Glomerular endothelial cell (primary cell): ENCODE measurements at places on chromosomes 4 and X. TPM values are rescaled to one million over a fixed set of nuclear protein-coding genes. Genes with fewer than 3 reads are reported as not detected.

The TMEM165 gene
- 151 and 228 TPM in 2 replicates for total RNA-seq

The BBS7 gene
- total RNA-seq: 11.1 and 21.4 TPM in 2 replicates

The CPZ gene
- 0.64 TPM in 1 of 2 replicates, not detected in the other for total RNA-seq

The STS gene
- 8.9 and 11.9 TPM in 2 replicates for total RNA-seq

DNA sequence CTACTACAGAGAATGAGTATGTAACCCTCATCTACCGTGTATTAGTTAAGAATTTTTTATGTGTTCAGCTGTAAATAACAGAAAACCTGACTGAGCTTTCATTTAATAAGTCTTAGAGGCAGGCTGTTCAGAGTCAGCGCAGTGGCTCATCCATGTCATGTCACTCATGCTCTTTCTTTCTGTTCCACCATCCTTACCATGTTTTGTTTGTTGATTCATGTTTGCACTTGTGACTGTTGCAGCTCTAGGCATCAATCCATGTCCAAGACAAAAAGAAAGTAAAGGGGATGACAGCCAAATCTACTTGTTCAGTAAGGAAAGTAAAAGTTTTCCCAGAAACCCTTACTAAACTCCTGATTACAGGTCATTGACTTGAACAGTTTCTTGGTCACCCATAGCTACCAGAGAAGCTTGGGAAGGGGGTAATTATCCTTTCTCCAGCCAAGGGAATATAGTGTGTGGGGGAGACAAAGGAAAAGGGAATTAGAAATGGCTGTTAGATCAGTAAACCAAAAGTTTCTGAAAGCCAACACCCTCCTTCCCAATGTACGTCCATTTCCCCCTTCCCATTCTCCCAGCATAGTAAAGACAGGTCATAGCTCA is 9.0 kb downstream of the ART3 start:
- no peak for DNase-seq

DNA sequence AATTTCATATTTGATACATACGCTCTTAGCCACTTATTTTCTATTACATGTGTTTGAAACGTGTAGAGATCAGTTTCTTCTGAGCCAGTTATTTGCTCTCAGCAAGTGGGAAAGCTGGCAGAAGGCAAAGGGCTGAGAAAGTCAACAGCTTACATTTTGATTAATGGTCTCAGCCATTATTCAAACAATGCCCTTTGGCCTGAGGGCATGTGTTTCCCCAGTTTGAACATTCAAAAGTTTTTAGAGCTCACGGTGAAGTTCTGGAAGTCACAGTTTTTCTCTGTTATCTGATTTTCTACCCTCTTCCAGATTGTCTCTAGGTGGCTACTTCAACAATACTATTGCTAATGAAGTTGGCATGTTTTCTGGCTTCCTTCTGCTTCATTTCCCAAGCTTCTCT is 591.8 kb upstream of the CPEB2 start:
- DNase-seq: no peak

GRCh38 chr4:168474660-168475320 is 5.5 kb downstream of the DDX60L start:
- no peak for DNase-seq

DNA sequence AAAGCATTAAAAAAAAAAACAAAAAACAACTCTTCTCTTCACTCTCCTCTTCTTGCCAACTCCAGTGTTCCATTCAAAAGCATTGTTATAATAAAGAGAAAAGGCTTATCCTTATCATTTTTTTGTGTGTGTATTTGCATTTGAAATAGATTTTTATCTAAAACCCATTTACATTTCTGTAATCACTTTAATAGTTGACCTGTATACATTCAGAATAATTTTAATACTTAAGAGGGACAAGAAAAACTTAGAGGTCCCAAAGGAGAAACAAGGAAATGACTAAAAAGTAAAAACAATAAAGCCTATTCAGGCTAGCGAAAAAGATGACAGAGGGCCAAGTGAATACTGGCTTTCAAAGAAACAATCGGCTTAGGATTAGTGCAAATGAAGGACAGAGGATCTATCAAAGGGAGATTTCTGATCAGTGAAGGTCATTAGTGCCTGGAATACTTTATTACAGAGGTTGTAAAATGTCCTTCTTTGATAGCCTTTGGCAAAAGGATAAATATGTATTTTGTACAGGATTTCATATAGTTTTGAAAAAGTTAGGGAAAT is 808.3 kb downstream of the RPA4 start:
- no peak for DNase-seq

GRCh38 chr4:165779950-165780670 is 92.9 kb upstream of the TLL1 start:
- no peak for DNase-seq
